ENCODE measurements at places on chromosomes 13 and 19.

DNA sequence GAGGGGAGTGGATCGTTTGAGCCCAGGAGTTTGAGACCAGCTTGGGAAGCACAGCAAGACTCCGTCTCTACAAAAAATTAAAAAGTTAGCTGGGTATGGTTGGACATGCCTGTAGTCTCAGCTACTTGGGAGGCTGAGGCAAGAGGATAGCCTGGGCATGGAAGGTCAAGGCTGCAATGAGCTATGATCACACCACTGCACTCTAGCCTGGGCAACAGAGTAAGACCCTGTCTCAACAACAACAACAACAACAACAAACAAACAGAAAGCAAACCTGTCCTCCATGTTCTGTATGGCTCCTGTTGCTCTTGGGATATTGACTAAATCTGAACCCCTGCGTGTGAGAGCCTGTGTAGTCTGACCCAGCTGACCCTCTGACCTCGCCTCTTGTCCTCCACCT lies 14.9 kb downstream of the CEBPA start:
- no peak for DNase-seq

- DNase-seq: peak; percentile 85
Measured at GRCh38 chr13:21670006-21670882, 629 bp upstream of the FGF9 start.

GRCh38 chr13:44575741-44576350 lies at the start of gene TSC22D1:
TSS of gene TSC22D1 (minus strand) at chr13:44576330. CDS start at chr13:44576074, 256 bp downstream.
- peak; percentile 73 for DNase-seq

GRCh38 chr13:22107549-22107948 lies 436.7 kb downstream of the FGF9 start:
- no peak for DNase-seq

DNA sequence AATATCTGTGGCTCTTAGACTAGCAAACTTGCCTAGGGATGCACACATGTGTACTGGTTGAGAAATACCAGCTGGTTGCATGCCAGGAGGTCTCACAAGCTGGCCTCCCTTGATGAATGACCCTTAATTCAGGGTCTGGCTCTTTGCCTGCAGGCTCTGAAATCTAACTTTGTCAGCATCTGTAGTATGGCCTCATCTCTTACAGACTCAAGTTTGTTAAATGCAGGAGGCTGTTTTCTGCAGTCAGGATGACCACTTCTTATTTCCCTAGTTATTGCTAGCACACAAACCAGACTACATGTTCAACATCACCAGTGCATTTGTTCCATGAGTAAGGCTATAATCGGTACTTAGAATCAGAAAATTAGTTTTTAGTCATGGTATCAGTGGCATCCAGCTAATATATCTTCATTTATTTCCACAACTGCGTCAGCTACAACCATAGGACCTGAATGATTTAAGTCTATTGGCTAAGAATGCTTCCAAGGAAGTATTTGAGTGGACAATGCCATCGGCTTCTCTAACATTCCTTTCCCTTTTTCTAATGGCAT lies 23.3 kb upstream of the POSTN start:
- no peak for DNase-seq

DNA sequence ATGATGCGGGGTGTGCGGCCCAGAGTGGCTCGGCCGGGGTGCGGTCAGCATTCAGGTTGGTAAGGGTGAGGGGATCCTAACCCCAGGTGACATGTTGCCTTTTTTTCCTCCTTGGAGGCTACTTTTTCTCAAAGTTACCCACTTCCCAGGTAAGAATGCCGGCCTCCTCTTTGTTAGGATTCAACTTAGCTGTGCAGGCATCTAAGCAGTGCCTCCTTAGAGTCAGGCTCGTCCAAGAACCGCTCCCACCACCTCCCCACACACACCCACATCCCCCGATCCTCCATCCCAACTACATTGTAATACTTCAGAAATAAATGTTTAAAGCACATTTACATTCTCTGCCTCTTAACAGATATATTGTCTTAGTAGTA lies 733 bp upstream of the ENOX1 start:
- no peak for DNase-seq

GRCh38 chr19:4361152-4362046 lies 18.0 kb downstream of the MPND start:
- no peak for DNase-seq

DNA sequence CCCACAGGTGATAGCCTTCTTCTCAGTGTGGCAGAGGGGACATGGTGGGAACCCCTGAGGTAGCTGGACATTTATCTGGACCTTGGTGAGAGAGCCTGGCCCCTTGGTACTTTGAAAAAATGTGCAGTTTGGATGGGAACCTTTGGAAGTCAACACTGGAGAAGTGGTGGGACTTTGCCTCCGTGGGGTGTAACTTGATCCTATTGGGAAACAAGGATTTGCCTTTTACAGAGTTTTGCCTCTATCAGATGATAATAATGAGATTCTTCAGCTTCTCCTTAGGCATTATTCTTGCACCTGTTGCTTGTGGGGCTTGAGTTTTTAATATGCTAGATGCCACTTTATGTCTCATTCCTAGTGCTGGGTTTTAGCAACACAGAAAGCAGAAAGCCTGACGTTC lies 99.0 kb downstream of the ERCC5 start:
- no peak for DNase-seq

DNA sequence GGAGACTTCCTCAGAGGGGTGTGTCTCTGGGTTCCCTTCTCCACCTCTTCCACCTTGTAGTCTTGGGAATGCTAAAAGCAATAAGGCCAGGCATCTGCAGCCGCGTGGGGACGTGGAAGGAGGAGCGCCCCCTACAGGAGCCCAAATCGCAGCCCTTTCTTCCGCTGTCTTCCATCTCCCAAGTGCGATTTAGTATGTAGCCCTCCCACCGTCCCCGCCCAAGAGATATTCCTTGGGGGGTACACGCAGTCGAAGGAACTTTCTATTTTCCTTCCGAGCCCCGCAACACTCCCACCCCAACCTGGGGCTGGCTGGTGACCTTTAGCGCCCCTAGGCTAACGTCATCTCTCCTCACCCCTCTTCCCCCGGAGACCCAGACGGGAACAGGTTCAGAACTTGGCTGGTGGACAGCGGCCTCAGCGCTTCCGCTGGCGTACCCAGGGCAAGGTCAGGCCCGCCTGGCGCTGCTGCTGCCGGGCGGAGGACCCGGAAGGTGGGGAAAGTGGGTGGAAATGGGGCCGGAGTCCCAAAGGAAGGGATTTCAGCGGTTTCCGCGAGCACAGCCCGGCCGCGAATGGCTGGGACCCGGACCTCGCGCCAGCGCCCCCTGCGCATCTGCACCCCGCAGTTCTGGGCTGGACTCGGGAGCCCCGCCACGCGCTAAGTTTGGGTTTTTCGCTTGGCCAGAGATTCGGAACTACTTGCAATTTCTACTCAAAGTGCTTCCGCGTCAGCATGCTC lies 2.1 kb upstream of the PCDH8 start:
- peak; percentile 88 for DNase-seq

- no peak for DNase-seq
Measured at GRCh38 chr19:30497034-30497433, 124.8 kb downstream of the ZNF536 start.

- no peak for DNase-seq
Measured at GRCh38 chr19:42202290-42202880, 15.1 kb downstream of the DEDD2 start.

- DNase-seq: no peak
Measured at GRCh38 chr19:49988433-49988832, 27.5 kb upstream of the SIGLEC11 start.

DNA sequence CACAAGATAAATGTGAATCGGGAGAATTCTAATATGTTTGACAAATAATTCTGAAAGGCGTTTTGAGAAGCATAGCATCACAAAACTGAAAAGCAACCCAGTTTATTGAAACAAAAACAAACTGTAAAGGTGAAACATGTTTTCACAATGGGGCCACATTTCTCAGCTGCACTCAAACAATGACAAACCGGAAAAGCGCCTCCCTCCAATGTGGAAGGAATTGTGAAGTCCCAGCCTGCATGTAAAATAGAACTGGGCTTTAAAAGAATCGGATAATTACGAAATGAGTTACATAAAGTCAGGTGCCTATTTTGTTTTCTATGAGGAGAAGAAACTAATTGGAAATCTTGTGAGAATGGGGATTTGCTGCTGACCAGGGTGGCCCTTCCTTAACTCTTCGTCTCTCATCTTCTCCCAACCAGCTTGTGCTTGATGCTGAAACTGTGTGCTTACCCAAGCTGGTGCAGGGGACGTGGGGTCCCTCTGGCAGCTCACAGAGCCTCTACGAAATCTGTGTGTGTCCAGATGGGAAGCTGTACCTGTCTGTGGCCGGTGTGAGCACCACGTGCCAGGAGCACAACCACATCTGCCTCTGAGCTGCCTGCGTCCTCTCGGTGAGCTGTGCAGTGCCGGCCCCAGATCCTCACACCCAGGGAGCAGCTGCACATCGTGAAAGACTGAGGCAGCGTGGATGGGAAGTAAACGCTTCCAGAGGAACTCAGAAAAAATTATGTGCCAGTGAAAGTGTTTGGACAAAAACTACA lies 109.4 kb downstream of the SACS start:
- DNase-seq: no peak

- no peak for DNase-seq
Measured at GRCh38 chr13:32282096-32282711, 33.0 kb downstream of the ZAR1L start.

GRCh38 chr19:493391-494170 lies 2.7 kb upstream of the MADCAM1 start:
- peak; percentile 49 for DNase-seq

DNA sequence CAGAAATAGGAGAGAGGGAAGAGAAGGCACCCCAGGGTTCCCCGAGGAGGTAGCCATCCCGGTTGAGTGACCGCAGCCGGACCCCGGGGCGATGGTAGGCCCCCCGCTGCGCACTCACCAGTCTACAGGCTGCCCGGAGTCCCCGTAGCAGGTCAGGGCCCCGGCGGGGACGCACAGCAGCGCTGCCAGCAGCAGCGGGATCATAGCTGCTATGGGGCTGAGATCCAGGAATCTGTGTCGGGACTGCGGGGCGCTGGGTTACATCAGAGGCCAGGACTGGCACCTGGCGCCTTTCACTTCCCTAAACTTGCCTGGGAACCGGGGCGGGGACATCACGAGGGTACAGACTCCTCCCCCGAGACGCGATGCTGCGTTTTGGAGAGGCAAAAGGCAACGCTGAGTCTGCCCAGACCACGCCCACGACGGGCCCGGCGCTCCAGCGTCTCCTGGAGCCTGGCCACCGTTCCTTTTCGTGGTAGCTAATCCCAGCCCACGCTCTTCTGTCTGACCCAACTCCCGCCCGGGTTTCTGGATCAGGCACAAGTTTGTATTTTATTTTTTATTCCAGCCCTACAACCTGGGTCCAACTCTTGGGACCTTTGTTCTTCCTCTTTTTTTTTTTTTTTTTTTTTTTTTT lies at the start of gene DNASE2:
TSS of gene DNASE2 (minus strand) at position 278 of the 637 bp plus-strand sequence. CDS start at position 204, 74 bp downstream.
- DNase-seq: peak; percentile 92

GRCh38 chr13:50758796-50759195 lies 84.7 kb downstream of the DLEU7 start:
- DNase-seq: no peak

GRCh38 chr19:6753178-6754031 lies 13.8 kb downstream of the SH2D3A start:
- no peak for DNase-seq

DNA sequence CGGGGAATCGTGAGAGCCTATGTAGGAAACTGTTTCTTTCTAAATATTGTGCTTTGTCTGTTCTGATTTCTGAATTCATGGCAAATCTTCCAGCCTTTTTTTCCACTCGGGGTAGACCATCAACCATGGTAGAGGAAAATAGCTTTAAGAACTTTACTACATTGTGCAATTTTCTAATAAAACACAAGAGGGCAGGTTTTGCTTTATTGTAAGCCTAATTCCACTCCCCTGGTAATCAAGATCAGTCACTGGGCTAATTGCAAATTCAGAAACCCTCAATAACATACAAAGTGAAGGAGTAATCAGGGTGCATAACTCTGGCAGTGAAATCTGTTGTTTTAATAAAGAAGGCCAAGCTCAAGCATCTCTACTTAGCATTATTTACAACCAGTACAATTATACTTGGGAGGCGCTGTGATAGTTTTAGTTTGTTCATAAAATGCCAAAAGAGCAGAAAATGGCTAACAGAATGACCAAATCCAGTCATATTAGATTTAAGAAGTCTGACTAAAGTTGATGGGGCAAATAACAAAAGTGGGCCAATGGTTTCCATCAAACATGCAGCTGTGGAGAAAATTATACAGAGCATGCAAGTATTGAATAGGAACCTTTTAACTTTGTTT lies 43.8 kb downstream of the DCT start:
- DNase-seq: no peak

GRCh38 chr13:100178309-100178708 lies 89.4 kb downstream of the PCCA start:
- DNase-seq: no peak

- no peak for DNase-seq
Measured at GRCh38 chr19:738509-739128, 12.3 kb upstream of the MISP start.

DNA sequence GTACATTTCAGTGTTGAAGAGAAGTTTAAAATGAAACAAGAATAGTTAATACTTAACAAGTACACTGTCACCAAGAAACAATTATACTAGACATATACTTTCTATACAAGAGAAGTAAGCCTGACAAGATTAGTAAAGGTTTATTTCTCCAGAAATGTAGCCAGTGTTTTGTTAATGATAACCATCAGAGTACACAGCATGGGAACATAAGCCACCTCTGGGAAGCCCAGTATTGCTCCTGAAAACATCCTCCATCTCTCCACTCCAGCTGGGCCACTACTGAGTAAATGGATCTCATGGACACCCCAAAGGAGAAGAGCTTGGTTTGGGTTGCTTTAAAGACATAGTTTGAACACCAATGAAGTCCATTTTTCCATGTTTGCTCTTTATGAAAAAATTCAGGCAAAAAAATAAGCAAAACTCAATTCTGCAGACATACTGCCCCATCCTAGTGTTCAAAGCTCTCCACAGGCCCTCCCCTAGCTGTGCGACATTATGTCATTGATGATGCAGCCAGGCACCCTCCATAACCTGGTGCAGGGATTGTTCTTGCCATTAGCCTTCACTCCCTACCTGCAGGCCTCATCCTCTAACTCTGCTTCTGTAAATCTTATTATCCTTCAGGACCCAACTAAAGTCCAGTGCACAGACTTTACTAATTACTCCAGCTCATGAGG lies 61.9 kb downstream of the LHFPL6 start:
- DNase-seq: no peak

GRCh38 chr19:16106121-16106520 lies 5.6 kb upstream of the RAB8A start:
- no peak for DNase-seq

GRCh38 chr19:3274942-3275582 lies 50.6 kb downstream of the CELF5 start:
- DNase-seq: no peak

GRCh38 chr19:28882818-28883217 lies 330.1 kb downstream of the UQCRFS1 start:
- no peak for DNase-seq

DNA sequence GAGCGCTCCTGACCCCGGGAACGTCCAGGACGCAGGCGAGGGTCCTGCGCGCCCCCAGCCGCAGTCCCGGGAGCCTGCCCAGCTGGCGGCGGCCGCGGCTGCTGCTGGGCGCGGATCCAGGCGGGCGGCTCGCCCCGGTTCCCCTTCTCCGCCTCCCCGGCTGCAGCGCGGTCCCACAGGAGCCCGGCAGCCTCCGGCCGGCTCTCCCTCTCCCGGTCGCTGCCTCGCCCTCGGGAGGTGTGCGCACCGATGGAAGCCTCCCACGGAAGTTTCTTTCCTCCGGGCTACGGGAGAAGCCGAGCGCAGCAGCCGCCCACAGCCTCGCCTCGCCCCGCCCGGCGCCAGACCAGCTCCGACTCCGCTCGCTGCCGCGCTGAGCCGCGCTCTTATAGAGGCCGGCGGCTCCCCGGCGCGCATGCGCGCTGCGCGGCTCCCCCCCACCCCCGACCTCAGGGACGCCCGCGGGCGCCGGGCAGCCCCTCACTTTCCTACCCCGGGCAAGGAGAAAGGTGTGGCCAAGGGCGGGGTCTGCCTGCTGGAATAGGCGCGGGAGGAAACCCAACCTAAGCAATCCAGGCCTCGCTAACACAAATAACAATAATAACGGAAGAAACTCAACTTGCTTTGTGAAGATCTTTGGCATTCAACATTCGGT lies at the start of gene SHISA2:
TSS of gene SHISA2 (minus strand) at position 360 of the 655 bp plus-strand sequence. CDS start 1,041 bp downstream, outside the sequence.
- DNase-seq: peak; percentile 87
